Common myeloid progenitor, CD34-positive (primary cell): ENCODE measurements at places on chromosomes 2 and 18.

DNA sequence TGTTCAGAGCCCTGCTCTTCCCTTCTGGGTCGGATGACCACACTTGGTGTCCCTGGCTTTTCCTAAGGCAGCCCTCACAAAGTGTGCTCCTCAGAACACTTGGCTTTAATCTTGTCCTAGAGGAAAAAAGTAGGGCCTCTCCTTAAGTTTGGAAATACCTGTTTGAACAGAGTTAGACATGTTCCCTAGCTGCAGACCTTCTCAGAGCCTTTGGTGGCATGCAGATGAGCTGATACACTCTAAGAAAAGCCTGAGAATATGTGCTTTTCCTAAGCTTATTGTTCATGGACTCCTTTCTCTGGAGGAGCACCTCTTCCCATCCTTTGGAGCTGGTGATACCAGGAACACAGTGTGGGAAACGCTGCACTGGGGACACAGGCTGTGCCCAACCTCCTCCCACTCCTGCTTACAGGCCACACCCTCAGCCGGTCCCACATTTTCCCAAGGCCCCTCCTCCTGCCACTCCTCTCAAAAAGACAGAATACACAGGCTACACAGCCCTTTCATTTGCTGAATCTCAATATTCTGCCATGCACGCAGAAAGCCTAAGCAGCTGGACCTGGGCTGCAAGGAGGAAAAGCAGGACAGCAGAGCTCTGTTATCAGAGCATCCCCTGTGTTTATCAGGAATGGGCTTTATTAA lies 443.6 kb downstream of the NBAS start:
- no peak for DNase-seq

DNA sequence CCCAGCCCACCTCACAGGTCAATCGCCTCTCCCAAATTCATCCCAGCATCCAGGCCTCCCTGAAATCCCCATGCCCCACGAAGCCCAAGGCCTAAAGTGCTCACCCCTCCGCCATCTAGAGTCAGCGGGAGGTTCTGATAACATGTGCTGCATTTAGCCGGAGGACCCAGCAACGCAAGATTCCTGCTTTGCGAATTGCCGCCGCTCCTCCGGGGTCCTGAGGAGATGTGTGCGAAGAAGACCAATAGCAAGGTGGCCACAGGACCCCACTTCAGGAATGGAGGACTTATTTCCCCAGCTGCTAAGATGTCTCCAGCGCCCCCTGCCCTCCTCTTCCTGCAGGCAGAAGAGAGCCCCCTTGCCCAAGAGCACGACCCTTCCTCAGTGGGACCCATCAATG lies 120.8 kb upstream of the GLI2 start:
- DNase-seq = no peak

GRCh38 chr2:109720380-109721106 lies 73.6 kb upstream of the RGPD5 start:
- no peak for DNase-seq

DNA sequence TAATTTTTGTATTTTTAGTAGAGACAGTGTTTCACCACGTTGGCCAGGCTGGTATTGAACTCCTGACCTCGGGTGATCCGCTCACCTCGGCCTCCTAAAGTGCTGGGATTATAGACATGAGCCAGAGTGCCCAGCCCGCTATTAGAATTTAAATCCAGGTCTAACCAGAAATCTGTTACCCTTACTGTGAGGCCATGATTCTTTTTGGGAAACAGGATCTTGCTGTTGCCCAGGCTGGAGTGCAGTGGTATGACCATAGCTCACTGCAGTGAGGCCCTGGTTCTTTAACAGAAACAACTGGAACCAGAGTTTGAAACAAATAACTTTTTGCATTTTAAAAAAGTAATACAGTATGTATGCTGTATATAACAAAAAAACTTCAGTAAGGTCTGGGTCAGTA lies 75.7 kb downstream of the NOL10 start:
- no peak for DNase-seq

DNA sequence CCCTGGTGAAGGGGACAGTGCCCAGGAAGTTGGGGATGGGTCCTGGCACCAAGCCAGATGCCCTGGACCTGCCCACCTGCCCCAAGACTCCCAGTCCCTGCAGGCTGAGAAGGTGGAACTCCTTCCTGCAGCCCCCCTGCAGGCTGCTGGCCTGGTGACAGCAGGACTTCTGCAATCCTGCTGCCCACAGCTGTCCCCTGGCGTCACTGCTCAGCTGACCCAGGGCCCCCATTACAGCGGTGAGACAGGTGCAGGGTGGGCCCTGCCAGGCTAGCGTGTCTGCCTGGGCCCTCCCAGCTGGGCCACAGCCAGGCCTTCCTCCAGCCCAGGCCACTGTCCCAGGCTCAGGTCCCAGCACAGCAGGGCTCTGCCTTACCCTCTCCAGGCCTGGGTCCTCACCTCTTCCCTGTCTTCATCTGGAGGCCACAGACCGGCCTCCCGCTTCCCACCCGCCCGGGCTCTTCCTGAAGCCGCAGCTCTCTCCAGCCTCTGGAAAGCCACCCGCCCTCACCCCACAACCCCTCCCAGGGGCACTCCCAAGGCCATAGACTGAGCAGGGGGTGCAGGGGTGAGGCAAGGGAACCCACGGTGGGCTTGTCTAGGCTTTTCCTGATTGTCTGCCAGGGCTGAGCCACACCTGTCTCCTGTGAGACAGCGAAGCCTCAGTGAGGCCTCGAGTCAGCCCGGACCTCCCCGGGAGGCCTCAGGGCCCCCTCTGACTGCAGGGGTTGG lies 8.8 kb upstream of the ERFE start:
- DNase-seq = no peak

DNA sequence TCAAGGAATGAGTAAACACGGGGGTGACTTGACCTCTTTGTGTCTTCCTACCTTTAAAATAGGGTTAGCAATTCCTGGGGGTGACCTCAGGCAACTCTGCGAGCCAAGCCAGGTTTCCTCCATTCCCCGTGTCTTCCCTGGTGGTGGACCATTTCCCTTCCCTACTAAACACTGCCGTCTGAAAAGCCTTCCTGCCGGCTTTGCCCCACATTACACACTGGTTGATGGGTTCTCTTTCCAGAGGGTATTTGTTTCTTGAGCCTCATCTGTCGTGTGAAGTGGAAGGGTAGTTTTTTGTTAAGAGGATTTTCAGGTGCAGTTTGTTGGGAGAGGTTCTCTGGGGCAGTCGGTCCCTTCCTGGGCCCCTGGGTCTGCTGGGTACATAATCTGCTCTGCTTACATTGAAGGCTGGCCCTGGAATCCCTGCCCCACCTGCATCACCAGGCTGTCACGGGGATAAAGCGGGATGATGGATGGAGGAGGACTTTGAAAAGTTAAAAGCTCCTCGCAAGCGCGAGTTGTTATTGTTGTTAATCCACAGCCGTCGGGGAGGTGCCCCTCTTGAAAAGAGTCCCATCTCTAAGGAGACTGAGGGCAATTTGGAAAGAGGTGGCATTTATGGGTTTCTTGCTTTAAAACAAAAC lies 175.4 kb upstream of the SPRED2 start:
- no peak for DNase-seq

GRCh38 chr2:109694190-109694589 lies 80.0 kb downstream of the SOWAHC start:
- DNase-seq = no peak

- DNase-seq = no peak
These were observed 405.3 kb downstream of the STK39 start for GRCh38 chr2:167842047-167842446.

DNA sequence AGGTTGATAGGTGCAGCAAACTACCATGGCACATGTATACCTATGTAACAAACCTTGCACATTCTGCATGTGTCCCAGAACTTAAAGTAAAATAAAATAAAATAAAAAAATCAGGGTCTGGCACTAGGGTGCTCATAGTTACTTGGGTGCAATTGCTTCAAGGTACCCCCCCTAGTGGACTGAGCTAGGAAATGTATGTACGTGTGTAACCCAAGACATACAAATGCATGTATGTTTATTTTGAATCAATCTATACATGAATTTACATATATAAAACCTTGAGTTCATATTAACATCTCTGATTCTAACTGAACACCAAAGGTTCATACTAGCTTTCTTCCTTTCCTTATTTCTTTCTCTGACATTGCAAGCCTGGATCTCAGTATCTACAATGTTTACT lies 51.5 kb downstream of the USP37 start:
- peak; percentile 41 for DNase-seq
